MCF 10A (cell line): ENCODE measurements at places on chromosomes 4 and X.

DNA sequence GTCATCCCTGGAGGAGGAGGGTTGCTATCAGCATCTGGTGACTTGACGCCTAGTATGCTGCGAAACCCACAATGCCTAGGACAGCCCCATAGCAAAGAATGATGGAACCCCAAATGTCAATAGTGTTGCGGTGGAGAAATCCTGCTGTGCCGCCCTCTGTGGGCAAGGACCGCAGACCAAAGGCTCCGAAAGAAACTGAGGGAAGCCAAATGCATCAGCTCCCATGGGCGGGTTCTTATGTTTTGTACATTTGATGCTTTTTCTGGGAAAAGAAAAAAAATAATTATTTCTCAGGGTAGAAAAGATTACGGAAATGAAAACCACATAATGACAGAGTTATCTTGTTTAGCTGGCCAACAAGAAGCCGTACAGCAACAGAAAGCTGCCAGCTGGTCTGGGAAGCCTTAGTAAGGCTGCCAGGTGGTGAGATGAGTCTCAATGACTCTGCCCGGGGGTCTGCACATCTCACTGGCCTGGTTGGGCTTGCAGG lies 95.0 kb upstream of the TBL1X start:
- DNase-seq = no peak

DNA sequence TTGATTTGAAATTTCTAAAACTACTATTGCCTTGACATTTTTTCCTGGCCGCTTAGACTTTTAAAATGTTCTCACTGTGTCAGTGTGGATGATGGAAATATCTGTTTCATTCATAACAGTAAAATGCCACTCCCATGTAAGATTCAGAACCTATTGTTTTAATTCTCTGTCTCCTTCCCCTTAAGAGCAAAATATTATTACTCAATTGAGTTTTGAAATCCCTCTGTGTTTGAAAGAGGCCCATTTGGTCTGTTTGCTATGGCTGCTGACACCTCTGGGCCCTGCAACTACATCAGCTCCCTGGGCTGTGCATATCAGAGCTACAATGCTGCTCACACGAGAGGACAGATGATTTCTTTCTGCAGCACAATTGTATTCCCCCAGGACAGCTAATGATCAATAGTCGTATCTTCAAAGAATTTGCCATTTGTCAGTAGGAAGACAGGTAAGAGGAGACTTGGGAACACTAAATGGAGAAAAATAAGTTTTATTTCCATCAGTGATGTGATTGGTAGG lies 388.0 kb upstream of the GALNT7 start:
- no peak for DNase-seq

DNA sequence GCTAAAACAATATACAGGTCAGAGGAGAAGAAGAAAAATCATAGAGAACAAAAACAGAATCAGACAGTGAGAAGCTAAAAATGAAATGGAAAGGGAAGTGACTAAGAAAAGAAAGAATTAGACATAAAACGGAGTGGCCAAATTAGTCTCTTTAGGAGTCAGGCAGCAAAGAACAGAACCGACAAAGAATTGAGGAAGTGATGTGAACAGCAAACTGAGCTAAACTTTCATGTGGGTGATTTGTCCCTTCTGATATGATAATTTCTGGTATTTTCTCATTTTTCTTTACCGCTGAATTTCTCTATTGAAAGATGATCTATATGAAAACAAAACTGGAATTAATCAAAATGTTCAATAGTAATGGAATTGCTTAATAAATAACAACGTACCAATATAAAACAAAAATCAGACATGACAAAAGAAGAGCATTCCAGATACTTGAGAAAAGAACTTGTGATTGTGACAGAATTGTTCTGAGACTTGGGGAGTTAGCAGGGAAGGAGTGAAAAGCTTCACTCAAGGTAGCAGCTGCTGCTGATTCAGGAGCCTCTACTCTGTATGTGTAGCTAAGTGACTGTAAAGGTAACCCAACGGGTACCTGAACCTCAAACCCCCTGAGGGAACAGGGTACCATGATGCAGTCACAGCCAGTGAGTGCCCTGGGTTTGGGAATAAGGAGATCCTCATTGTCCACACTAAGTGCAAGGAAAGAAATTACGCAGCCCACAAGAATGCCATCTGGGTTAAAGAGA lies 8.8 kb downstream of the TAPT1 start:
- DNase-seq = no peak

- DNase-seq = no peak
Observed at GRCh38 chr4:101418055-101418454, 70.7 kb upstream of the PPP3CA start.

DNA sequence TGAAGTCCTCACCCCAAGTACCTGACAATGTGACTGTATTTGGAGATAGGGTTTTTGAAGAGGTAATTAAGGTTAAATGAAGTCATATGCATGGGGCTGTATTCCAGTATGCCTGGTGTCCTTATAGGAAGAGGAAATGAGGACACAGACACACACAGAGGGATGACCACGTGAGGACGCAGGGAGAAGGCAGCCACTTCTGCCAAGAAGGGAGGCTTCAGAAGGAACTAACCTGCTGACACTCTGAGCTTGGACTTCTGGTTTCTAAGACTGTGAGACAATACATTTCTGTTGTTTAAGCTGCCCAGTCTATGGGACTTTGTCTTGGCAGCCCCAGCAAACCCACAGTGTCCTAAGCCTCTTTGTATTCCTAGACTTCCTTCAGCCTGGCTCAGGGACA lies 3.0 kb upstream of the SLC2A9 start:
- no peak for DNase-seq

GRCh38 chrX:71910643-71910985 lies at the start of gene NHSL2:
NHSL2 (plus strand) TSS chrX:71910845.
- DNase-seq = no peak

- DNase-seq = no peak
Observed at GRCh38 chr4:1399508-1400190, 6.6 kb downstream of the NKX1-1 start.

- DNase-seq = peak; percentile 40
Observed at GRCh38 chr4:111630705-111631104, 514.5 kb upstream of the FAM241A start.

DNA sequence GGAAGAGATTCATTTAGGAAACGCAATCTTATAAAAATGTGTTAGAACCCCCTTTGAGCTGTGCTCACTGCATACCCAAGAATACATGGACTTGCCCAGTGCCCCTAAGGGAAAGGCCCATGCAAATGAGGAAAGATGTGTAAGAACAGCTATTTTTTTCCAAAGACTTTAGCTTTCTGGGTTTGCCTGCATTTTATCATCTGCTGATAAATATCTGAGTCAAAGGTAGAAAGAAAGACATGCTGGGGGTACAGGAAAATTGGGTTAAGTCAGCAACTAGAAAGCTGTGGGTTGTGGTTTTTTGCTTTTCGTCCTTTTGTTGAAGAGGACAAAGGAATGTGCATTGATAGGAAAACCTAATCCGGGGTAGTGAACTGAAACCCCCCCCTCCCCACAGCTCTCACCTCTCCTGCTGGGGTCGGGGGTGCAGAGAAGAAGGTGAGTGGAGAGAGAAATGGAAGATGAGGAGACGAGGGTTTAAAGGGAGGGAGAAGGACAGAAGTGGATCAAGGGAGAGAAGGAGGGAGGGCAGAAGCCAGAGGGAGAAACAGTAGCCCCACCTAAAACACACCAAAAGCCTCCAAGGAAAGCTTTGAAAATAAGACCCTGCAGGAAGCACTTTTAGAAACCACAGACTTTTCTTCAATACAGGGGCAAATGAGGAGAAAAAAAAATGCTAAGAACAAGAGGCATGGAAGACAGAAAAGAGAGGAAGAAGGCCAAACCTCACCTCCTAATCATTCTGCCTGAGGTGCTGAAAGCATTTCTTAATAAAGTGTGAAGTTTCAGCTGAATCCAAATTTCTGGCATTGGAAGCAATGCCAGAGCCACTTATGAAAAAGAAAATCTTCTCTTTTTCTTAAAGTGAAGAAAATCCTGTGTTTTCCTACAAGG lies 49.3 kb downstream of the KDR start:
- DNase-seq = no peak

- no peak for DNase-seq
Observed at GRCh38 chrX:140346729-140347128, 158.1 kb downstream of the SOX3 start.

- no peak for DNase-seq
Observed at GRCh38 chr4:139028191-139028661, 12.6 kb downstream of the NOCT start.
